ENCODE measurements at places on chromosomes 6 and 20. TPM values are rescaled to one million over a fixed set of nuclear protein-coding genes. Genes with fewer than 3 reads are reported as not detected.

DNA sequence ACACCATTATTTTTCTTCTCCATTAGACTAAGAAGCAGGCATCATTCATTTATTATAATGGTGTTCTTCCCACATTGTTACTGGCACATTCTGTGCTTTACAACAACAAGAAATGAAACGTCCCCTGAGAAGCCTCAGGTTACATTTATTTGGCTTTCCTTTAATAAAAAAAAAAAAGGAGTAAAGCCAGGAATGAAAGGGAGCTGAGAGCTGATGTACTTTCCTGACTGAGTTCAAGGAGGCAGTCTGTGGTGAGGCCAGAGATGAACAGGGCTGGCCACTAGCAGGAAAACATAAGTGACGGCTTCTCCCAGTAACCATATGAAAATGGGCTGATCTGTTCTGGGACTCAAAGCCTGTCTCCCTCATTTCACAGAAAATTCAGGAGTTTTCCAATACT is 742.1 kb downstream of the MAFB start:
- no peak overlapping the region for H3K27ac ChIP-seq
- no peaks in the 10 kb centered on the region for H3K4me1 ChIP-seq
- no peak for DNase-seq

PERP gene
- total RNA-seq: 85.9 TPM

EPPIN gene
- total RNA-seq: not detected

- H3K4me3 ChIP-seq: no peak overlapping the region
- DNase-seq: no peak
- H3K27me3 ChIP-seq: no peaks in the 10 kb centered on the region
- no peaks in the 10 kb centered on the region for H3K4me1 ChIP-seq
- no peak overlapping the region for H3K27ac ChIP-seq
- peaks cover 67% of the 10 kb centered on the region for H3K36me3 ChIP-seq
Measured at GRCh38 chr20:36243726-36244125, 7.4 kb downstream of the AAR2 start.

MUC22 gene
- not detected for total RNA-seq

GJA10 gene
- not detected for total RNA-seq

CNBD2 gene
- total RNA-seq: 3.1 TPM

FAM217A gene
- total RNA-seq: not detected

GRCh38 chr20:2873747-2874041 is 413 bp downstream of the PTPRA start:
- H3K27me3 ChIP-seq: no peaks in the 10 kb centered on the region
- DNase-seq: no peak
- no peaks in the 10 kb centered on the region for H3K36me3 ChIP-seq
- peaks cover 43% of the 10 kb centered on the region for H3K4me1 ChIP-seq
- H3K27ac ChIP-seq: peak overlapping the region; percentile 78

GRCh38 chr6:8207191-8207868 is 105.0 kb upstream of the EEF1E1 start:
- DNase-seq: no peak
- no peaks in the 10 kb centered on the region for H3K4me1 ChIP-seq
- H3K27me3 ChIP-seq: no peaks in the 10 kb centered on the region
- H3K4me3 ChIP-seq: no peak overlapping the region

GRCh38 chr6:12578097-12578496 is 138.5 kb upstream of the PHACTR1 start:
- no peaks in the 10 kb centered on the region for H3K36me3 ChIP-seq
- DNase-seq: no peak
- peaks cover 12% of the 10 kb centered on the region for H3K4me1 ChIP-seq
- no peak overlapping the region for H3K27ac ChIP-seq
- no peak overlapping the region for H3K4me3 ChIP-seq

ENPP1 gene
- 6.5 TPM for total RNA-seq

EDN3 gene
- not detected for total RNA-seq

OOEP gene
- total RNA-seq: not detected

DNA sequence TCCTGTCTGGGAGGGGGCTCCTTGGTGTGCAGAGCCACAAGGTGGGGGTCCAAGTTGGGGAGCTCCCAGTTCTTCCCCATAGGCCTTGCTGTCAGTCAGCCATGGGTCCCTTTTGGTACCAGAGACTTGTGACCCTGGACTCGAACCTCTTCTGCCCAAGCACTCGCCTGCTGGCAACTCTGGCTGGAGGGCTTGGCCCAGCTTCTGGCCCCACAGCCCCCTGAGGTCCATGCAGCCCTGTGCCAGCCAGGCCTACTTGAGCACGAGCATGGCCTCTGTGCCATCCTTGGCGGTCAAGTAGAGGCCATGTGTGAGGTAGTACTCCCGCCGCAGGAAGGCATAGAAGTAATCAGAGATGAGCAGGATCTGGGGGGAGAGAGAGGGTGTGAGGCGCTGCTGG is 2.1 kb downstream of the MAP1LC3A start:
- no peak overlapping the region for H3K4me3 ChIP-seq
- no peaks in the 10 kb centered on the region for H3K4me1 ChIP-seq
- DNase-seq: no peak
- H3K27ac ChIP-seq: no peak overlapping the region

DEFB124 gene
- total RNA-seq: not detected

GRCh38 chr20:925516-925915 is 9.4 kb upstream of the ANGPT4 start:
- no peaks in the 10 kb centered on the region for H3K27me3 ChIP-seq
- no peak overlapping the region for H3K4me3 ChIP-seq
- H3K27ac ChIP-seq: no peak overlapping the region

DNA sequence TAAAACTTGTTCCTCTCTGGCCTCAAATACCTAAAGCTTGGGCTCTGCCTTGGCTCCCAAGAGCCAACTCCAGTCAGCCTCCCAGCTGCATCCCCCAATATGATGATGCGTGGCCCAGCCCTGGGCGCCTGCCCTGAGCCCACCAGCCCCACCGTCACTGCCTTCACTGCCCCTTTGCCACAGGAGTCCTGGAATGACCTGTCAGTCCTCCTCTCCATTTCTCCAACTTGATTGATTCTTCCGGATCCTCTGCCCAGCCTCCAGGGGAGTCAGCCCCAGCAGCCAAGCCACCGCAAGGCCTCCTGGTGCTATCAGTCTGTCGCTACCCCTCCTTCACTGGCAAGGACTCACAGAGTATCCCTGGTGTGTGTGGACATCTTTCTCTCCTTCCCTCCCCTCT is 96.7 kb upstream of the PMEPA1 start:
- H3K4me3 ChIP-seq: no peak overlapping the region
- DNase-seq: no peak
- no peaks in the 10 kb centered on the region for H3K36me3 ChIP-seq

- H3K4me3 ChIP-seq: peak overlapping the region; percentile 89
- peak overlapping the region; percentile 98 for H3K27ac ChIP-seq
- peaks cover 31% of the 10 kb centered on the region for H3K4me1 ChIP-seq
- H3K36me3 ChIP-seq: no peaks in the 10 kb centered on the region
Measured at GRCh38 chr6:159727717-159728445, 575 bp downstream of the WTAP start.

DNA sequence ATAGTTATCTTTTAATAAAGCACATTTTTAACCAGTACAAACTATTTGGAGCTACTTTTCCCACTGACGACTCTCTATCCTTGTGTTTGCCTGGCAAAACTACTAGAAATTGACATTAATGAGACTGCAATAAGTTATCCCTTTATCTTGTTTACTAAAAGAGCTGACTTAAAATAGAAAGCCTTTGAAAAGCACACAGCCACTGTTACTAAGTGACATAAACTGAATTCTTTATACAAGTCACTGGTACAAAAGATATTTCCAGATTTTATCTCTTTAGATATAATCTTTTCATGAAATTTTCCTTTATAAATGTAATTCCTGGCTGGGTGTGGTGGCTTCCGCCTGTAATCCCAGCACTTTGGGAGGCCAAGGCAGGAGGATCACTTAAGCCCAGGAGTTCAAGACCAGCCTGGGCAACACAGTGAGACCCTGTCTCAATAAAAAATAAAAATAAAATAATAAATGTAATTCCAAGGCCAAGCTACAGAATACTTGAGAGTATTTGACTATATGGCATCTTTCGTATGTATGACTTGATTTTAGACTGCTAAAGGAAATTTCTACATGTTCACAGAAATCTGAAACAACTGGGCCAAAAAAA is 9.5 kb downstream of the MBOAT1 start:
- H3K36me3 ChIP-seq: no peaks in the 10 kb centered on the region
- no peak for DNase-seq
- no peak overlapping the region for H3K27ac ChIP-seq

DNA sequence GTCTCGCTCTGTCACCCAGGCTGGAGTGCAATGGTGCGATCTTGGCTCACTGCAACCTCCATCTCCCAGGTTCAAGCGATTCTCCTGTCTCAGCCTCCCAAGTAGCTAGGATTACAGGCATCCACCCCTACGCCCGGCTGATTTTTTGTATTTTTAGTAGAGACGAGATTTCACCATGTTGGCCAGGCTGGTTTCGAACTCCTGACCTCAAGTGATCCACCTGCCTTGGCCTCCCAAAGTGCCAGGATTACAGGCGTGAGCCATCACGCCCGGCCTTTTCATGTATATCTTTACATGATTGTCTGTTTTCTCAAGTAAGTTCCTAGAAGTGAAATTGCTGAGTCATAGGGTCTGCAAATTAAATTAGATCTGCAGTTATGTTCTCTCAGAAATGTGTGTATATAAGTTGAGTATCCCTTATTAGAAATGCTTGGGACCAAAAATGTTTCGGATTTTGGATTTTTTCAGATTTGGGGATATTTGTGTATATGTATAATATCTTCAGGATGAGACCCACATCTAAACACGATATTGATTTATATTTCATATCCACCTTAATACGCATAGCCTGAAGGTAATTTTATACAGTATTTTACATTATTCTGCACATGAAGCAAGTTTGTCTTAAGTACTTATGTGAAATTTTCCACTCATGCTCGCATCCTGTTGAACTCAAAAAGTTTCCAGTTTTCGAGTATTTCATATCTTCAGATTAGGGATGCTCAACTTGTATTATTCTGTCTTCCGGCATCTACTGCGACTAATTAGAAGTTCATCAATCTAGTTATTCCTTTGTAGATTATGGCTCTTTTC is 40.4 kb downstream of the TAB2 start:
- H3K27ac ChIP-seq: no peak overlapping the region
- no peak overlapping the region for H3K4me3 ChIP-seq
- peaks cover 7% of the 10 kb centered on the region for H3K4me1 ChIP-seq
- H3K27me3 ChIP-seq: no peaks in the 10 kb centered on the region
- no peaks in the 10 kb centered on the region for H3K36me3 ChIP-seq
- no peak for DNase-seq

DNA sequence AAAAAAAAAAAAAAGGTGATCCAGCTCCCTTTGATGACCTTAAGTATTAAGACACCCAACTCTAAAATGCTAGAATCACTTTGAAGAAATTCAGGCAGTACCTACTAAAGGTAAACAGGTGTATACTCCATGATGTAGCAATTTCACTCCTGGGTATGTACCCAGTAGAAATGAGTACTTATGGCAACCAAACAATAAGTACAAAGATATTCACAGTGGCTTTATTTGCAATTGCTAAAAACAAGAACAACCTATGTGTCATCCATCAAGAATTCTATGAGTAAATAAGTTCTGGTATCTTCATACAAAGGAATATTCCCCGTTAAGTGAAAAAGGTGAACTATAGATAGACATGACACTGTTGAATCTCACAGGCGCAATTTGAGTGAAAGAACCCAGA is 29.4 kb downstream of the MDGA1 start:
- DNase-seq: no peak
- peaks cover 7% of the 10 kb centered on the region for H3K4me1 ChIP-seq
- H3K27me3 ChIP-seq: no peaks in the 10 kb centered on the region
- no peaks in the 10 kb centered on the region for H3K36me3 ChIP-seq

DNA sequence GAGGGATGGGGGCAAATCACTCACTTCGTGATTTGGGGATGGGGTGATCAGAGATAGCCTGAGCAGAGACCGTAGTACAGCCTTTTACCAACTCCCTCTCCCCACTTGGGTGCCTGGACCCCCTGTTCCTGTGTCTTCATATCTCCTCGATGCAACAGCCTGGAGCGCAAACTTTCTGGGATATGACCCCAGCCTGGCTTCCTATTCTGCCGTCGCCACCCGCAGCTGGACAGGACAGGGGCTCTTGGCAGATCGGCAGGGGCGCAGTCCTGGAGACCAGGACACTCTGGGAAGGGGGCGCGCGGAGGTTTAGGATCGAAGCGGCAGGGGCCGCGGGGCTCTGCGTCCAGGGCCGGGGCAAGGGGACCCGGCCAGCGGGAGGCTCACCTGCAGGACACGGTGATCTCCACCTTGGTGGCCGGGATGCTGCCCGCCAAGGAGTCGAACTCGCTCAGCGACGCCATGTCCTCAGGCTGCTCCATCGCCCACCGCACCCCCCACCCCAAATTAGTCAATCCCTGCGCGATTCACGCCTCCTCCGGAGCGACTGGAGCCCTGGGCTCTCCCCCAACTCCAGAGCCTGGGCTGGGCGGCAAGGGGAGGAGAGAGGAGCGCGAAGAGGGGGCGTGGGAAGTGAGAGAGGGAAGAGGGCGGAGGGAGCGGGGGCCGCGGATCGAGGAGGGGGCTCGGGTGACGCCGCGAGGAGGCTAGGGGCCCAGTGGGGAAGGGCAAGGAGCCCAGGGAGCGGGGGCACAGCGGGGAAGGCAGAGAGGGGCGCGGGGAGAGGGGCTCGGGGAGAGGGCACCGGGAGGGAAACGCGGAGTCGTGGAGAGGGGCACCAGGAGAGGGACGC is at the start of gene CPNE5:
Gene CPNE5 (minus strand): TSS at position 549 of the 853 bp plus-strand sequence. CDS start 67 bp downstream, at position 482.
- peak within 1 kb of the TSS; percentile 7 for H3K4me3 ChIP-seq
- H3K27me3 ChIP-seq: peaks cover 10% of the 10 kb centered on the region
- H3K27ac ChIP-seq: no peak within 1 kb of the TSS
- no peak for DNase-seq
- no peaks in the 10 kb centered on the region for H3K4me1 ChIP-seq

DNA sequence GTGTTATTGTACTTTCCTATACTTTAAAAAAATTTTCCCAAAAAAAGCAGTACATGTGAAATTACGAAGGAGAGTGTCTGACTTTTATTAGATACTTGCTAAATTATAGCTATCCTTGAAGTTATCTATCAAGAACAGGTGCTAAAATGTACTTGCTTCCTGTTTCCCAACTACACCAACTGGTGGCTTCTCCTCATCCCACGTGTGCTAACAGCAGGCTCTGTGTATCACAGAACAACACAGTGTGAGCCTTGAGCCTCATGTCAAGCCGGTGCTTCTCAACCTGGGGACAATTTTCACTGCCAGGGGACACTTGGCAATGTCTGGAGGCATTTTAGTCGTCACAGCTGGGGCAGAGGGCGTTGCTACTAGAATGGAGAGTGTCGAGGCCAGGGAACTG is 36.2 kb upstream of the CDYL start:
- H3K27me3 ChIP-seq: no peaks in the 10 kb centered on the region
- DNase-seq: no peak
- H3K4me1 ChIP-seq: no peaks in the 10 kb centered on the region
- no peak overlapping the region for H3K4me3 ChIP-seq
- H3K27ac ChIP-seq: no peak overlapping the region

DNA sequence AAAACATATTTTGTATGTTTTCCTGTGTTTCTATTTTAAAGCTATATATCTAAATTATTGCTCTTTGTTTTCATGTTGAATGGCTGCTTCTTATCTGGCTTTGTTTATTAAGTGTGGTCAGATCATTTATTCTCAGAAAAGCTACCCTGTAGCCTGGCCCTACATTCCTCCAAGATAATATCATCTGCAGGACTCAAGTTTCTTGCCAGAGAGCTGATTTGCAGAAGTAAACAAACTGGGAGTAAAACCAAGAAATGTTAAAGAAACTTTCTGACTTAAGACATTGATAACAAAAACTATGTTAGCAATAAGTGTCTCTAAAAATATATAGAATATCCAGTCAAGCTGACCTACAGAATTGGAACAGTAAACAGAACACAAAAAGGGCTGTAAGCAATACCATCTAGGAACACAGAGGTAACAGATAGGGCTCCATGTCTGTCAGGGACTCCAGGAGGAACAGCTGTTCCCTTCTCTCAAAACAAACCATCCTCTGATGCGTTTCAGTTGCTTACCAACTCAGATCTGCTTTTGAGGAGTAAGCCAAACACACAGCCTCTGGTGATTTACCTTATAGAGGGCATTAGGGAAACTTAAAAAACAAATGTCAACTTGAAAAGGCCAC is 17.5 kb upstream of the CEP85L start:
- no peaks in the 10 kb centered on the region for H3K4me1 ChIP-seq
- H3K27me3 ChIP-seq: no peaks in the 10 kb centered on the region
- no peak overlapping the region for H3K4me3 ChIP-seq

PBOV1 gene
- not detected for total RNA-seq

Data from HCT116 (cell line).